ENCODE measurements at places on chromosomes 13 and 19.

DNA sequence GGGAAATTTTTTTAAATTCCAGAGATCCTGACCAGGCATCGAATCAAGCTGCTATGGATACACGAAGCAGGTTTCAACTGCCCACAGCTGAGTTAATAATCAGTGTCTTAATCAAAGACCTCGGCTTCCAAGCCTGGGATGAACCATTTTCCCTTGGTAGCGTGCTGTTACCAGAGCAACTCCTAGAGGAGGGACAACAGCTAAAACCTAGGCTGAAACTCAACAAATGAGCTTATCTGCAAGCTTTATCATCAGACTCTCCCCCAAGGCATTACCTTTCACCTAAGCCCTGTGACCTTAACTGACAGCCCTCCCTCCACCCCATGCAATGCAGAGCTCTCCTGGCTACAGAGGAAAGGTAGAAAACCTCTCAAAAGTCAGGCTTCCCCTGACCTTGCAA is 39.7 kb downstream of the RCBTB1 start:
- no peak for DNase-seq

DNA sequence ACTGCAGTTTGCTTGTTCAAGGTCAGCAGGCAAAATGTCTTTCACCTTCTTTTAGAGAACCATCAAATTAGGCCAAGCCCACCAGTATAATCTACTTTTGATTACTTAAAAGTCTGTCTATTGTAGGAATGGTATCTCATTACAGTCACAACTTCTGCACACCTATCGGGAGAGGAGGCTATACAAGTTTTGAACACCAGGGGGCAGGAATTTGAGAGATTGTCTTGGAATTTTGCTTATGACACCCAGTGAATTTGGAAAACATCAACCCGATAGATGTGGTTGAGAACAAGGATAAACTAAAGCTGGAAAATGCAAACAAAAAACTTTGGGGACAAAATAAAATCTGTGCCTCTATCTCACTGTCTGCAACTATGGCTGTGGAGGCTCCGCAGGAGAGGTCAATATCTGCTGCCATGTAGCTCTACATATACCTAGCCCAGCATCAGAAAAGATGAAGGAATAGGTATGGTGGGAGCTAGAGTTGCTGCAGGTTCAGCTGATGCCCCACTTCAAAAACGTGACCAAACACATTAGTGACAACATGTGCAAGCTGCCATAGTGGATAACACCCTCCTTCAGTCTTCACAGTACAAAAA is 1299.2 kb upstream of the SPRY2 start:
- no peak for DNase-seq

- DNase-seq, result no peak
These were observed 12.3 kb downstream of the POMP start for GRCh38 chr13:28671126-28671792.

DNA sequence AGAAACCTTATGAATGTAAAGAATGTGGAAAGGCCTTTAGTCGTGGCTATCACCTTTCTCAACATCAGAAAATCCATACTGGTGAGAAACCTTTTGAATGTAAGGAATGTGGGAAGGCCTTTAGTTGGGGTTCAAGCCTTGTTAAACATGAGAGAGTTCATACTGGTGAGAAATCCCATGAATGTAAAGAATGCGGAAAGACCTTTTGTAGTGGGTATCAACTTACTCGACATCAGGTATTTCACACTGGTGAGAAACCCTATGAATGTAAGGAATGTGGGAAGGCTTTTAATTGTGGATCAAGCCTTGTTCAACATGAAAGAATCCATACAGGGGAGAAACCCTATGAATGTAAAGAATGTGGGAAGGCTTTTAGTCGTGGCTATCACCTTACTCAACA is 20.8 kb downstream of the ZNF283 start:
- DNase-seq, result no peak

GRCh38 chr13:114313061-114313860 is 1.0 kb upstream of the CHAMP1 start:
- DNase-seq, result peak; percentile 39

DNA sequence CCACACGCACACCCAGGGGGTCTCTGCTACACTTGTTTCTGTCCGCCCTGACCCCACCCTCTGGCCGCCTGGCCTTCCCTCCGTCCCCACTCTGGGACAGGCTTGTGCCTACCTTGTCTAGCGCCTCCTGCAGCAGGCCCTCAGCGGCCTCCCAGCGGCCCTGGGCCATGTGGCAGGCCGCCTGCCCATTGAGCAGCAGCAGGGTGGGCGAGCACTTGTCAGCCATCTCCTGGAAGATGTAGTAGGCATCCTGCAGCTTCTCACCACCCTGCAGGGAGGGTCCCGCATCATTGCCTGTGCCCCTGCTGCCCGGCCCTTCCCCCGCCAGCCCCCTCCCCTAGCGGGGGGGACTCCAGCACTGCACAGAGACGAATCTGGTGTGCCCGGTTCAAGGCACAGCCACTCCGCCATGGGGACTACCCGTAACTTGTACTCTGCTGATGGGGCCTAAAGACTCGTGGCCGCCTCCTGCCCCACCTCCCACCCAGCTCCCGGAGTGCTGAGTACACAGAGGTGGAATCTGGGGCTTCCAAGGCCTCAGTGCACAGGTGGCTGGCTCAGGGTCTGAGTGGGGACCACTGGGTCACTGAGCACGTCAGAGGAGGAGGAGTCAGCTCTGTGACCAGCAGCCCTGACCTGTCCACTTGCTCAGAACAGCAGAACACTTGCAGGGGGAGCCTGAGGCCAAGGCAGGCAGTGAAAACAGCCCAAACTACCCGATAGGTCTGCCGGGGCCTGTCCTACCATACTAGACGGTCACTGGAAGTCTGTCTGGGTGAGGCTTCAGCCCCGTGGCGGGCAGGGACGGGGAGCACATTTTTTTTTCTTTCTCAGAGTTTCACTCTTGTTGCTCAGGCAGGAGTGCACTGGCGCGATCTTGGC is 7.4 kb upstream of the CERS1 start:
- no peak for DNase-seq

- no peak for DNase-seq
These were observed 43.6 kb upstream of the RCBTB2 start for GRCh38 chr13:48576448-48577010.

GRCh38 chr13:52597676-52598075 is 44.6 kb upstream of the HNRNPA1L2 start:
- DNase-seq, result no peak

DNA sequence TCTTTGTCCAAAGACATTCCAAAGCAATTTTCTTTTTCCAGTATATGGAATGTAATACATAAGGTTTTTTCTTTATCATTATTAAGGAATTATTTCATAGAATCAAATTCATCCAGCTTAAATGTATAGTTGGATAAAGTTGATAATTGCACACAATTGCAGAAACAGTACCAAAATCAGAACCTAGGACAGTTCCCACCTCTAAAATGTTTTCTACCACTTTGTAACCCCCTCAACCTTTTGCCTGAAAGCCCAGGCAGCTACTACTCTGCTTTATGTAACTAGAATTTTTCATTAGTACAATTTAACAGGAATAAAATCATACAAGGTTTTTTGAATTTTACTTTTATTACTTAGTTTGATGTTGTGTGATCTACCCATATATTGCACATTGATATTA is 98.0 kb downstream of the PRR20E start:
- DNase-seq, result no peak

DNA sequence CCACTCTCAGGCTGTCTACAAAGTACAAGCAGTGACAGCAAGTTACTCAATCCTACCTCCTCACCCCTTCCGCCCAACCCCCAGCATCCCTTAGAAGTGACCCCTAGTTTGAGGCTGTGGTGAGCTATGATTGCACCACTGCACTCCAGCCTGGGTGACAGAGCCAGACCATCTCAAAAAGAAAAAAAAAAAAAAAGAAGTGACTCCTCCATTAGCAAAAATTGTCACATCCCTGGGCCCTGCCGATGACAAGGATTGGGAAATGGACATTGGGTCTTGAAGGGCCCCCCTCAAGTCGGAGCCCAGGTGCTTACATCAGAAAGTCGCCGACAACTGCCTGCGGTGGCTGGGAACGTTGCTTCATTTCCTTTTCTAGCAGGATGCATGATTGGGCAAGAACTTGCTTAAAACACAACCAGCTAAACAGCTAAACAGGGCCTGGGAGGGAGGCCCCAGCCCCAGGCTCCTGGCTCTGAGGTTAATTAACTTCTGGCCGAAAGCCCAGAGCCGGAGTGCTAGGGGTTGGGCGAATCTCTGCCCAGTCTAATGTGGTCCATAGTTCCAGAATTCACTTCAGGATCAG is 15.3 kb downstream of the RAB3D start:
- peak; percentile 93 for DNase-seq

DNA sequence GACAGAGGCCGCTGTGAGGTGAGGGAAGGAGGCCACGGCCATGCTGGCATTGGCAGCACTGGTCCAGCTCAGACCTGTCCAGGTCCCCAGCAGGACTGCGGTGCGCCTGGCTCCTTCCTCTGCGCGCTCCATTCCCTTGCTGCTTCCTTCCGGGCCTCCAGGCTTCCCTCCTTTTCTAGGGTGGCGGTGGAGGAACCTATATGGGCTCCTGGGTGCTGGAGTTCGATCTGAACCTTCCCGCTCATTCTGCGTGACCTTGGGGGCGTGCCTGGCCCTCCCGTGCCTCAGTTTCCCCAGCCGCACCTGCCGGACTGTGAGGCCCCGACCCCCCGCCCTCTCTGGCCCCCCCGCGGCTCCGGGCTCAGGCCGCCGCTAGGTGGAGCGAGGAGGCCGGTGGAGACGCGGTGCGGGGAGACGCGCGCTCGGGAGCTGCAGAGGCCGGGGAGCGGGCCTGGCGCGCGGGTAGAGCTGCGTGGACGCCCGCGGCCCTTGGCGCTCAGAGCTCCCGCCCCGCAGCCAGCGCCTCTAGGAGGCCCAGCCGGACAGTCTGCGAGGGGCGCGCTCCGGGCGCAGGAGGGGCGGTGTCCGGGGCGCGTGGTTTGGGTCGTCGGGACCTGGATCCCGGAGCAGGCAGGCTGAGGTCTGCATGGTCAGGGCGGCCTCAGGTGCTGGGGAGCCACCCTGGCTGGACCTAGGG is 29.9 kb downstream of the EFNA2 start:
- peak; percentile 30 for DNase-seq

- DNase-seq, result peak; percentile 30
These were observed 60.7 kb upstream of the FGF14 start for GRCh38 chr13:102462570-102462969.

- no peak for DNase-seq
These were observed 212.8 kb downstream of the RFC3 start for GRCh38 chr13:34030782-34031181.

DNA sequence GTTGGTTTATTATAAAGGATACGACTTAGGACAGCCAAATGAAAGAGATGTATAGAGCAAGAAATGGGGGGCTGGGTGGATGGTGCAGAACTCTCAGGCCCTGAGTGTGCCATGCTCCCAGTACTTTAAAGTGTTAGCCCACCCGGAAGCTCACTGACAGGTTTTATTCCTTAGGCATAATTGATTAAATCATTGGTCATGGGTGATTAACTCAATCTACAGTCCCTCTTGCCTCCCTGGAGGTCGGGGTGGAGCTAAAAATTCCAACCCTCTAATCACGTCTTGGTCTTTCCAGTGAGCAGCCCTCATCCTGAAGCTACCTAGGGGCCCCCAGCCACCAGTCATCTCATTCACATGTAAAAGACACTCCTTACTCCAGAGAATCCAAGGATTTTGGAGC is 9.9 kb upstream of the LEUTX start:
- no peak for DNase-seq

GRCh38 chr13:70430256-70430655 is 322.0 kb upstream of the KLHL1 start:
- DNase-seq, result no peak

DNA sequence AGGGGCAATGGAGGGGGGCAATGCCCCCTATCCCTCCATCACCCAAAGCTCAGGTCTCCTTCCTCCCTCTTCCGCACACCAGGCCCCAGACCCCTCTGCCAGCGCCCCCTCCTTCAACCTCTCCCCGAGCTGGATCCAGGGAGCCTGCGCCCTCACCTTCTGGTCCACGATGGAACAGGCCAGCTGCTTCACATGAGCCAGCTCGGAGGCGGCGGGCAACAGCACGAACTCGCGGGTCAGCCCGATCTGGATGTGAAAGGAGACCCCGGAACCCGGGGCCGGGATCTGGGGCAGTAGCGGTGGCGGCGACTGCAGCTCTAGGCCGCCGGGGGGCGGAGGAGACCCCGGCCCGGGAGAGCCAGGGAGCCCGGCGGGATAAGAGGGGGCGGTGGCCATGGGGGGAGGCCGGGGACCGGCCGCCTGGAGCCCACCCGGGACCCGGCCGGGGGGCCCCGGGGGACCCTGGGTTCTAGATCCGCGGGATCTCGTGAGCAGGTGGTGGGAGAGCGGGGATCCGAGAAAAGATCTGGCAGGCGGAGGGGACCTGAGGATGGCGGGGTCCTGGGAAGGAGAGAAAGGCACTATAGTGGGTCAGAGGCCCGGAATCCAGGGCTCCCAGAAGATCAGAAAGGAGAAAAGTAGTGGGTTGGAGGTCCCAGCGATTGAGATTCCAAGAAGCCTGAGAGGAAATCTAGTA is 791 bp downstream of the PRKD2 start:
- DNase-seq, result no peak

- DNase-seq, result no peak
These were observed 256 bp downstream of the MICOS13 start for GRCh38 chr19:5680084-5680436.

- peak; percentile 58 for DNase-seq
These were observed 4.3 kb downstream of the FAAP24 start for GRCh38 chr19:32976223-32976805.

- no peak for DNase-seq
These were observed 10.0 kb upstream of the NDUFS7 start for GRCh38 chr19:1373534-1374249.

DNA sequence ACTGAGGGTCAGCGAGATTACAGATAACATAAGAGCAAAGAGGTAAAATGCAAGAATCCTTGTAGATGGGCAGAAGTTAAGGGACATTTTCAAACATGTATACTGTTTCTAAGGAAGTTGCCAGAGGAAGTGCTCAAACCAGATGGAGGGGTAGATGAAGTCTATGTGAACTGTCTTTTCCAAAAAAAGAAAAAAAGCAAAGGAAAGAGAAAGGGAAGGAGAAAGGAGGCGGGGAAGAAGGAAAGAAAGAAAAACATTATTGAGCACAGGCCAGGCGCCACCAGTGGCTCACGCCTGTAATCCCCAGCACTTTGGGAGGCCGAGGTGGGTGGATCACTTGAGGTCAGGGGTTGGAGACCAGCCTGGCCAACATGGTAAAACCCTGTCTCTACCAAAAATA is 5.3 kb downstream of the DMAC2 start:
- DNase-seq, result no peak

DNA sequence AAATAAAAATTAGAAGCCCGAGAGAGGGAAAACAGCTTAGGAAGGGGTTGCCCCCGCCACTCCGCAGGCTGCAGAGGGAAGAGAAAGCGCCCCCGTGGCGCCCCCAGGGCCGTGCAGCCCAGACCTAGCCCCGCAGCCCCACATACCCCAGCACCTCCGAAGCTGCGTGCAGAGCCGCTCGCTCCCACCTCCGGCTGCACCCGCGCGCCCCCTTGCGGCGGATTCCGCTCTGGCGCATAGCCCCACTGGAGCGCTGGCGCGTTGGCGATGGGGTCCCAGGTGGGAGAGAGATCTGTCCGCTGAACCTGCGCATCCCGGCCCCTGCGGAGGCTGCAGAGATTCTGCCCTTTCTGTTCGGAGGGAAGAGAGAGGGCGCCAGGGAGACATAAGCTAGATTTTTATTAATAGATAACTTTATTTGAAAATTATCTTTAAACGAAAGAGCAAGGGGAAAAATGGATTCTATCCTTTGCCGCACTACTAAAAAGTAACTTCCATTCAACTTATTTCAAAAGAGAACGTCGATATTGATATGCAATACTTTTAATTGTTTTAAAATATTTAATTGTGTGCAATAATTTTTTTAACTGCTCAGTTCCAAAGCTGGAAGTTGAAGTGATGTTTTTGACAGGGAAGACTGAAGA is 11.7 kb upstream of the CLN5 start:
- peak; percentile 49 for DNase-seq

- DNase-seq, result no peak
These were observed 5.8 kb downstream of the ZIC2 start for GRCh38 chr13:99987154-99988019.

- no peak for DNase-seq
These were observed 43.7 kb upstream of the ADGRE5 start for GRCh38 chr19:14337510-14337909.
